ENCODE measurements at places on chromosomes 7 and 10. TPM values are rescaled to one million over a fixed set of nuclear protein-coding genes. Genes with fewer than 3 reads are reported as not detected.

DNA sequence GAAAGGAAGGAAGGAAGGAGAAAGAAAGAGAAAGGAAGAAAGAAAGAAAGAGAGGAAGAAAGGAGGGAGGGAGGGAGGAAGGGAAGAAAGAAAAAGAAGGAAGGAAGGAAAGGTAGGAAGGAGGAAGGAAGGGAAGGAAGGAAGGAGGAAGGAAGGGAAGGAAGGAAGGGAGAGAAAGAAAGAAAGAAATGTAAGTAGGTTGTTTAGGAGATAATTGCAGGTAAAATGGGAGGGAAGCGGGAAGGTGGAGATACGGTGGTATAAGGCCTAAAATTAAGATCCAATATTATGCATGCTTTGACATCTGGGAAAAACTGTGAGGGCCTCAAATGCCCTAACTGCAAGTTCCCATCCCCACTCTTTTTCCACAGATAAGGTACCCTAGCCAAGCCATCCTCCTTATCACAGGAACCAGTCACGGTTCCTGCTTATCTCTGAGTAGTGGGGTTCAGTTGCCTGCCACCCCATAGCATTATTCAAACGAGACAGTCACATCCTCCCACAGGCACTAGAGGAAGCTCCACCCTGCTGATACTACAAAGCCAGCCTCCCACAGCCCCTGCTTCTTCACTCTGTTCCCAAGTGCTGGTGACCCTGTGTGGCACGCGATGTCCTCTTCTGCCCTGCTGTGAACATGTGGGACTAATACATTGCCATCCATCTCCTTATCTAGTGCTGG lies 28.7 kb downstream of the ST8SIA6 start:
- H3K27ac ChIP-seq: peak overlapping the region; percentile 2
- H3K27me3 ChIP-seq: no peaks in the 10 kb centered on the region
- no peaks in the 10 kb centered on the region for H3K36me3 ChIP-seq
- H3K4me1 ChIP-seq: peaks cover 80% of the 10 kb centered on the region
- H3K4me3 ChIP-seq: peak overlapping the region; percentile 44
- peak; percentile 52 for DNase-seq

GRCh38 chr7:33998476-33998875 lies 93.1 kb downstream of the BMPER start:
- no peak for DNase-seq
- no peak overlapping the region for H3K27ac ChIP-seq
- no peaks in the 10 kb centered on the region for H3K27me3 ChIP-seq
- no peak overlapping the region for H3K4me3 ChIP-seq
- H3K36me3 ChIP-seq: no peaks in the 10 kb centered on the region
- no peaks in the 10 kb centered on the region for H3K4me1 ChIP-seq

The SCART1 gene
- polyA plus RNA-seq: 0.49 TPM

The CDK1 gene
- 0.80 TPM for polyA plus RNA-seq

The PDLIM1 gene
- polyA plus RNA-seq: 1.3 TPM

DNA sequence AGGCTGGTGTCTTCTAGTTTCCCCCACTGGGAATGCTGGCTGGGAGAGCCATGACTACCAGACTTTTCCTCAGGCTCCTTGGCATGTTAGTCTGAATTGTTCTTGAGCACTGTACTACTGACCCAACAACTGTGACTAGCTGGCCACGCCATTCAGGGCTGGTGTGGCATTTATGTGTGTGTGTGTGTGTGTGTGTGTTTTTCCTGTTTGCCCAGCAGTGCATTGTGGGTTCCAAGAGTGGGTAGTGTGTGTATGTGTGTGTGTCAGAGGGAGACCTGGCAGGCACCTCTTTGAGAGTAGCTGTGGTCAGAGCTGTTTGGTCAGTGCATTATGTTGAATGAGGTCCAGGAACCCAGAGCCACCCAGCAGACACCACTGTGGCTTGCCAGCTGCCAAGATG lies 9.2 kb downstream of the PCBD1 start:
- no peaks in the 10 kb centered on the region for H3K27me3 ChIP-seq
- H3K4me1 ChIP-seq: no peaks in the 10 kb centered on the region
- no peak overlapping the region for H3K4me3 ChIP-seq
- no peak overlapping the region for H3K27ac ChIP-seq

The OR6V1 gene
- polyA plus RNA-seq: not detected

The ZP3 gene
- polyA plus RNA-seq: 1.9 TPM

DNA sequence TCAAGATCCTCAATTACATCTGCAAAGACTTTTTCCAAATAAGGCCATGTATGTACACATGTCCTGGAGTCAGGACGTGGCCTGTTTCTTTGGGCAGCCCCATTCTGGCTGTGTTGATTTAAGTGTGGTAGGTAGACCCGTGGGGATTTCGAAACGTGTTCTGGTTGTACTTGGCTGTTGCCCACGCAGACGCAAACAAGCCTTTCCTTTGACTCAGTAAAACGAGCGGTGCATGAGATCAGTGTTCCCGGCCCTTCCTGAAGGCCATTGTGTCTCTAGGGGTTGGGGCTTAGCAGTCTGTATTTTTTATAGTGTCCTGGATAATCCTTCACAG lies 64.8 kb upstream of the DNAJB6 start:
- DNase-seq: no peak
- no peak overlapping the region for H3K4me3 ChIP-seq
- peaks cover 30% of the 10 kb centered on the region for H3K4me1 ChIP-seq
- peaks cover 8% of the 10 kb centered on the region for H3K36me3 ChIP-seq
- no peaks in the 10 kb centered on the region for H3K27me3 ChIP-seq
- H3K27ac ChIP-seq: no peak overlapping the region

The UBE2H gene
- 56.6 TPM for polyA plus RNA-seq

GRCh38 chr10:125113691-125114371 lies 46.5 kb downstream of the CTBP2 start:
- H3K4me3 ChIP-seq: no peak overlapping the region
- no peak overlapping the region for H3K27ac ChIP-seq
- no peaks in the 10 kb centered on the region for H3K4me1 ChIP-seq
- H3K27me3 ChIP-seq: no peaks in the 10 kb centered on the region

The C10orf105 gene
- 0.07 TPM for polyA plus RNA-seq

The PCGF5 gene
- polyA plus RNA-seq: 84.2 TPM

DNA sequence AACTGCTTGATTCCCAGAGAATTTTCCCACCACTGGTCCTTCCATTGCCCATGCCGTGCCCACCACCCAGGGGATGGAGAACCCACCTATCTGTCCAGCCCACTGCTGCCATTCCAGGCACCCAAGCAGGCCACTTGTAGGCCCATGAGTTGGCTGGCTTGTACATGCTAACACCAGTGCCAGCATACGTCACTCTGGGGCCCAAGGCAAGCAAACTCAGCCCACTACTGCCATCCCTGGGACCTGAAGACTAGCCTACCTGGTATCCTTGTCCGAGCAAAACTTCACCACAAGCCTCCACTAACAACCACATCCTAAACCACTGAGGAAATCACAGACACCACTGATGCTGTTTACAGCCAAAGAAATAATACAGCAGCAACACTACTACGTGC lies 44.7 kb upstream of the CDK6 start:
- no peaks in the 10 kb centered on the region for H3K36me3 ChIP-seq
- no peak overlapping the region for H3K27ac ChIP-seq
- no peak for DNase-seq

The TRPV6 gene
- not detected for polyA plus RNA-seq

The FRAT1 gene
- polyA plus RNA-seq: 12.5 TPM

The GTF2IRD1 gene
- 0.81 TPM for polyA plus RNA-seq

- no peak overlapping the region for H3K4me3 ChIP-seq
- DNase-seq: no peak
- no peaks in the 10 kb centered on the region for H3K36me3 ChIP-seq
- no peaks in the 10 kb centered on the region for H3K4me1 ChIP-seq
- no peak overlapping the region for H3K27ac ChIP-seq
These were observed 209.2 kb downstream of the MBL2 start for GRCh38 chr10:52563360-52563759.

The PILRB gene
- 1.1 TPM for polyA plus RNA-seq

- no peak overlapping the region for H3K27ac ChIP-seq
- no peak for DNase-seq
- no peaks in the 10 kb centered on the region for H3K27me3 ChIP-seq
- no peaks in the 10 kb centered on the region for H3K36me3 ChIP-seq
These were observed 42.5 kb downstream of the PPP1R3C start for GRCh38 chr10:91590142-91590903.

DNA sequence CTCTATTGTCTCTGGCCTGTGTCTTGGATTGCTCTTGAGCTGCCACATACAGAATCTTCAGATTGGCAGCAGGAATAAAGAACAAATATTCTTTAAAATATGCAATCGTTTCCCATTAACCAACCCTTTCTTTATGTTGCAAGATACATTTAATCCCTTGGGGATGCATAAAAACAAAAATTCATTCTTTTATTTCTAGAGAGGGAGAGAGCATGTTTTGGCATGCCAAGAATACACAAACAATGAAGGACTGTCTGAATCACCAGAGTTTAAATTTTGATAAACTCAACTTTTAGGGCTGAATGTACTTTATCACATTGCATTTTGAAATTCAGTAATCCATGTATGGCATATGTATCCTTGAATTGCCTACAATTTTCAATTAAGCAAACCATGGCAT lies 154.3 kb upstream of the SEMA3D start:
- H3K27ac ChIP-seq: no peak overlapping the region
- no peaks in the 10 kb centered on the region for H3K4me1 ChIP-seq
- H3K4me3 ChIP-seq: no peak overlapping the region

GRCh38 chr10:52769966-52770365 lies 2.6 kb downstream of the MBL2 start:
- H3K36me3 ChIP-seq: no peaks in the 10 kb centered on the region
- DNase-seq: no peak
- no peak overlapping the region for H3K4me3 ChIP-seq
- H3K4me1 ChIP-seq: no peaks in the 10 kb centered on the region
- H3K27me3 ChIP-seq: no peaks in the 10 kb centered on the region
- no peak overlapping the region for H3K27ac ChIP-seq

DNA sequence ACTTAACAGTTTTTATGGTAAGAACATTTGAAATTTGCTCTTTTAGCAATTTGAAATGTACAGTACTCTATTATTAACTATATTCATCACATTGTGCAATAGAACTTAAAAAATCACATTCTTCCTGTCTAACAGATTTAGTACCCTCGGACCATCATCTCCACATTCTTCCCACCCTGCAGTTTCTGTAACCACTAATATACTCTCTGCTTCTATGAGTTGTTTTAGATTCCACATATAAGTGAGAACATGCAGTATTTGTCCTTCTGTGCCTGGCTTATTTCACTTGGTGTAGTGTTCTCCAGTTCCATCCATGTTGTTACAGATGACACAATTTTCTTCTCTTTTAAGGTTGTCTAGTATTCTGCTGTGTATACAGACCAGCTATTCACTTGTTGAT lies 88.9 kb upstream of the SEC61G start:
- no peak for DNase-seq
- H3K36me3 ChIP-seq: no peaks in the 10 kb centered on the region

The LAMB1 gene
- polyA plus RNA-seq: 0.95 TPM

- DNase-seq: no peak
- no peak overlapping the region for H3K27ac ChIP-seq
- H3K4me1 ChIP-seq: no peaks in the 10 kb centered on the region
- no peaks in the 10 kb centered on the region for H3K27me3 ChIP-seq
- no peak overlapping the region for H3K4me3 ChIP-seq
These were observed 127.2 kb upstream of the PODXL start for GRCh38 chr7:131683536-131684125.

DNA sequence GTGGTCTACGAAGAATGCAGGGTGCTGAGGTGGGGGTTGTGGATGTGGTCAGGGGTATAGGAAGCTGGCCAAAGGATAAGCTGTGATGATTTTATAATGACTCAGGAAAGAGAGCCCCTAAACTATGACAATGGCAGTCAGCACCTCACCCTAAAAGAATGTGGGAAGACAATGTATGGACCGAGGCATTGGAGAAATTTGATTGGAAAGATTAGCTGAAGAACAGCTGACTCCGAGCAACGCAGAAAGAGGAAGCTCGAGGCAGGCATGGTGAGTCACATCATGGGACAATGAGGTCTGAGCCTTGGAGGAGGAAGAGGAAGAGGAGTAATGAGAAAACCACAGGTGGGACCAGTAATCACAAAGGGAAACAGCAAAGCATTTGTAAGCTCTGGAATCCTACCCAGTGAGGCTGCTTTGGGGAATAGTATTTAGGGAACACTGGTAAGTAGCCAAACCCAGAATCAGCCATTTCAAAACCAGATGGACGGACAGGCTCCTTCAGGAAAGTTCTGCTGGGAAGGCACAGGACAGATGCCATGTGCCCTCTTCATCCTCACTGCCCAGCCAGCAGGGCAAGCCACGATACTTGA lies 295.4 kb downstream of the PRPF18 start:
- no peaks in the 10 kb centered on the region for H3K4me1 ChIP-seq
- H3K27me3 ChIP-seq: no peaks in the 10 kb centered on the region
- H3K4me3 ChIP-seq: no peak overlapping the region
- no peak for DNase-seq
- no peaks in the 10 kb centered on the region for H3K36me3 ChIP-seq

The ADAM8 gene
- polyA plus RNA-seq: 63.9 TPM

The AGBL3 gene
- polyA plus RNA-seq: 0.42 TPM

- DNase-seq: no peak
- no peaks in the 10 kb centered on the region for H3K27me3 ChIP-seq
- H3K4me1 ChIP-seq: no peaks in the 10 kb centered on the region
- no peaks in the 10 kb centered on the region for H3K36me3 ChIP-seq
These were observed 7.3 kb downstream of the NPVF start for GRCh38 chr7:25221009-25221408.

- H3K4me3 ChIP-seq: no peak overlapping the region
- no peak for DNase-seq
- no peak overlapping the region for H3K27ac ChIP-seq
- H3K36me3 ChIP-seq: no peaks in the 10 kb centered on the region
These were observed 170.5 kb downstream of the C1GALT1 start for GRCh38 chr7:7352845-7353244.

GRCh38 chr10:74337330-74338016 lies 186.5 kb downstream of the ADK start:
- H3K36me3 ChIP-seq: no peaks in the 10 kb centered on the region
- no peak overlapping the region for H3K27ac ChIP-seq
- H3K27me3 ChIP-seq: no peaks in the 10 kb centered on the region
- no peaks in the 10 kb centered on the region for H3K4me1 ChIP-seq

- no peak overlapping the region for H3K4me3 ChIP-seq
- no peaks in the 10 kb centered on the region for H3K27me3 ChIP-seq
- peaks cover 62% of the 10 kb centered on the region for H3K4me1 ChIP-seq
- no peak overlapping the region for H3K27ac ChIP-seq
- no peaks in the 10 kb centered on the region for H3K36me3 ChIP-seq
These were observed 97.8 kb upstream of the DDC start for GRCh38 chr7:50662996-50663395.

The TAS2R5 gene
- polyA plus RNA-seq: 0.52 TPM

- H3K27me3 ChIP-seq: no peaks in the 10 kb centered on the region
- H3K4me1 ChIP-seq: no peaks in the 10 kb centered on the region
- H3K4me3 ChIP-seq: no peak overlapping the region
- no peaks in the 10 kb centered on the region for H3K36me3 ChIP-seq
These were observed 41.7 kb downstream of the NPY start for GRCh38 chr7:24325708-24326107.

- no peak for DNase-seq
- no peak overlapping the region for H3K4me3 ChIP-seq
- no peaks in the 10 kb centered on the region for H3K36me3 ChIP-seq
- peaks cover 31% of the 10 kb centered on the region for H3K4me1 ChIP-seq
- no peaks in the 10 kb centered on the region for H3K27me3 ChIP-seq
- no peak overlapping the region for H3K27ac ChIP-seq
These were observed 97.2 kb downstream of the KAT6B start for GRCh38 chr10:74923556-74923955.

The CASP7 gene
- 22.7 TPM for polyA plus RNA-seq
